Activated CD4-positive, alpha-beta memory T cell treated with anti-CD3 and anti-CD28 coated beads, Interleukin-2, amount 10 ng/mL, durations not matched to agents 7 days and 5 days (primary cell): ENCODE measurements at places on chromosomes 13 and 19.
A peak's percentile ranks its signal among the peaks of the same experiment; 100 is the strongest.

GRCh38 chr13:73321043-73321442 is 262.2 kb downstream of the KLF5 start:
- DNase-seq = no peak

DNA sequence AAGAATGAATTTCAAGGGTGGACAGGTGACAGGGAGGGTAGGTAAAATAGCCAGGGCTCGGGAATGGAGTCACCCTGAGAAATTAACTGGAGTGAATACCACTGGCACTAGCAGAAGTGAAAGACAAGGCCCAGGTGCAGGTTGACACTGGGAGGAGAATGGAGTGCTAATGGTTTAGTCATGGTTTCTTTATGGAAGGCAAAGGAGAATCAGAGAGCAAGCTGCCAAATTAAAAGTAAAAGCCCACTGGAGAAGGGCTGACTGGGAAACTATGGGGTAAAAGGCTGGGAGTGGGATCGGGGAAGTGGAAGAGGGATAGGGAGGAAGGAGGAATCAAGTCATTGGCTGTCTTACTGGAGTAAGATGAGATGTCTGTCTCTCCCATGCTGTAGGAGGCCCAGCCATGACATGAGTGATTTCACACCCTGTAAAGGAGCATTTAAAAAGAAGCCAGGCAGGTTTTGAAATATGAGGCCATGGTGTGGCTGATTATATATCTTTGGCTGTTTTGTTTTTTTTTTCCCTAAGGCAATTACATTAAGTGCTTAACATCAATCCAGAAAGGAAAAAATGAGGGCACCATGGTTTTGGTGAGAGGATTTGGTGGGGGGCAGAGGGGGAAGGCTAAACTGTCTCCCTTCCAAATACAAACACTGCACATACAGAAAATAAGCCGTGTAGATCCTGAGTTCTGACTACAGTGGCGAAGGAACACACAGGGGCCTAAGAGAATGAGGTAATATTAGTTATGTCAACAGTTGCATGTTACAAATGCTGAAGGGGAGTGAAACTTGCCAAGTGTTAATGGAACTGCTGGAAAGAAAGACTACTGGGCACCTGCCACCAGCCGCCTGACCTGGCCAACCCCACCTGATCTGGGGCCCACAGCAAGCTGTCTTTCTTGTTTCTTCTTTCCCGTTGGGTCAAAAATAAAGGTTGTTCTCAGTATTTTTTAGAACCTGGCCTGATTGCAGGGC is 183.5 kb upstream of the TSC22D1 start:
- no peak for DNase-seq

GRCh38 chr13:30033681-30034457 is 183.5 kb upstream of the UBL3 start:
- DNase-seq = no peak

GRCh38 chr13:31950111-31950815 is 81.3 kb upstream of the FRY start:
- DNase-seq = no peak

- DNase-seq = no peak
Measured at GRCh38 chr13:100633461-100633860, 41.1 kb downstream of the TMTC4 start.

- DNase-seq = no peak
Measured at GRCh38 chr13:114108894-114109293, 23.5 kb downstream of the RASA3 start.

DNA sequence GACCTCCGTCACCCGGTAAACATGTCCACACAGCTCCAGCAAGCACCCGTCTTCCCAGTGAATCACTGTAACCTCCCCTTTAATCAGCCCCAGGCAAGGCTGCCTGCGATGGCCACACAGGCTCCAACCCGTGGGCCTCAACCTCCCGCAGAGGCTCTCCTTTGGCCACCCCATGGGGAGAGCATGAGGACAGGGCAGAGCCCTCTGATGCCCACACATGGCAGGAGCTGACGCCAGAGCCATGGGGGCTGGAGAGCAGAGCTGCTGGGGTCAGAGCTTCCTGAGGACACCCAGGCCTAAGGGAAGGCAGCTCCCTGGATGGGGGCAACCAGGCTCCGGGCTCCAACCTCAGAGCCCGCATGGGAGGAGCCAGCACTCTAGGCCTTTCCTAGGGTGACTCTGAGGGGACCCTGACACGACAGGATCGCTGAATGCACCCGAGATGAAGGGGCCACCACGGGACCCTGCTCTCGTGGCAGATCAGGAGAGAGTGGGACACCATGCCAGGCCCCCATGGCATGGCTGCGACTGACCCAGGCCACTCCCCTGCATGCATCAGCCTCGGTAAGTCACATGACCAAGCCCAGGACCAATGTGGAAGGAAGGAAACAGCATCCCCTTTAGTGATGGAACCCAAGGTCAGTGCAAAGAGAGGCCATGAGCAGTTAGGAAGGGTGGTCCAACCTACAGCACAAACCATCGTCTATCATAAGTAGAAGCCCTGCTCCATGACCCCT is 9.0 kb upstream of the CEACAM5 start:
- peak; percentile 10 for DNase-seq

- DNase-seq = no peak
Measured at GRCh38 chr19:17794731-17795494, at the start of gene B3GNT3. Gene B3GNT3 (plus strand): TSS chr19:17795138. CDS start chr19:17807808, 12,670 bp downstream.

- DNase-seq = no peak
Measured at GRCh38 chr19:30224689-30225606, 147.2 kb upstream of the ZNF536 start.

- DNase-seq = no peak
Measured at GRCh38 chr19:30363073-30363472, 9.1 kb upstream of the ZNF536 start.

GRCh38 chr19:18340190-18340989 is at the start of gene PGPEP1:
Gene PGPEP1 (plus strand): TSS chr19:18340598. CDS start chr19:18340682, 84 bp downstream.
- peak; percentile 68 for DNase-seq

DNA sequence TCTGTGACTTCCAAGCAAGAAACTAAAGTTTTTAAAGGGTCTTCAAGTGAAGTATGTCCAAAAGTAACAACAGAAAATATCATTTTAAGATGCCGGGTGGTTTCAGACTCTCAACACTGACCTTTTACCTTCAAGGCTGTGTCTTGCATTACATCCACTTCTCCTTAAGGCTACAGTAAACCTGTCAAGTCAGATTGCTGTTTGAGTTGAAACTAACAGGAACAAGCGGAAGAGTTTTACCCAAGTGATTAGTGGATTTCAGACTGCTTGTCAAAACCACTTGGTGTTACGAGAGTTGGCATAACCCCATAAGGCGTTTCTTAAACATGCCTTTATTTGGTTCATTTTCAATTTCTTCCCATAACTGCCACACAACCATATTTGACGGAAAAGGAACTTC is 283.1 kb downstream of the DCT start:
- no peak for DNase-seq

DNA sequence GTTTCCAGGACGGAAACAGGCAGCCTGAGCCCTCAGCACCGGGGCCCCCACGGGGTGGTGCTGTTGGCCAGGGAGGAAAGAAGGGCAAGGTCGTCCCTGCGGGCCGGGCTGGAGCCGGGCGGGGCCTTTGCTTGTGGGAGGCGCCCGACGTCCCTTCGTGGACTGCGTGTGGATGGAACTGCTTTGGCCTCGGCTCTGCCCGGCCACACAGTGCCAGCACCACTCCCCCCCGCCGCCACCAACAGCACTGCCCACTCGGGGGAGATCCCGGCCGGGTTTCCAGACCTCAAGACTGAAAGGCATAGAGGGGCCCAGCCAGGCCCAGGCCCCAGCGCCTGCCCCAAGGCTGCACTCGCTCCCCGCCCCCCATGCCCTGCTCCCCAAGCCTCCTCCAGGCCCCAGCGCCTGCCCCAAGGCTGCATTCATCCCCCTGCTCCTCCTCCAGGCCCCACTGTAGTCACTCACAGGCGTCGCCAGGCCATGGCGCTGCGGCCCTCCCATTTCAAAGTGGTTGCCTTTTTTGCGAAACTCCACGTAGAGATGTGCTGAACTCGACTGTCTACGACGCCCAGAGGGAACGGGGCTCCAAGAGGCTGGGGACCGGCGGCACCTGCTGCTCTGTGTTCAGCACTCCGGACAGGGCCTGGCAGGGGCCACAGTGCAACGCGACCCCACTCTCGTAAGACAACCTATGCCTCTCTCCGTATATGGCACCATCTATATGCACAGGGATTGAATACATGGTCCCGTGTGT is 22.5 kb downstream of the C13orf46 start:
- DNase-seq = peak; percentile 70

DNA sequence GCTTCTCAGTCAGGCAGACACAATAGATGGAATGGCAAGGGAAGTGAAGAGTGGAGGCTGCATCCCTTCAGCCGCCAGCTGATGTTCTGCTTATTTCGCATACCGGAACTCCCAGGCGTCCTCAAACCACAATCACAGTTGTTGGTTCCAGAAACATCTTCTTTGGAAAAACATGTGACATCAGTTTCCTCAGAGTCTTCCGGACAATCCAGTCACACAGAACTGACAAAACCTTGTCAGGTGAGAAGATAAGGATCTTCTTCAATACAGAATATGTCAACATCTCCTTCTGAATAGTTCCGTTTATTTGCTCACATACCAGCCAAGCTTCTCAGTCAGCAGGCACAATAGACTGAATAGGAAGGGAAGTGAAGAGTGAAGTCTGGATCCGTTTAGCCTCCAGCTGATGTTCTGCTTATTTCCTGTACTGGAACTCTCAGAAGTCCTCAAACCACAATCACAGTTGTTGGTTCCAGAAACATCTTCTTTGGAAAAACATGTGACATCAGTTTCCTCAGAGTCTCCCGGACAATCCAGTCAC is 45.1 kb upstream of the CEACAM21 start:
- no peak for DNase-seq
